ENCODE measurements at places on chromosomes 3 and 15. TPM values are rescaled to one million over a fixed set of nuclear protein-coding genes. Genes with fewer than 3 reads are reported as not detected.
A peak's percentile ranks its signal among the peaks of the same experiment; 100 is the strongest.

DNA sequence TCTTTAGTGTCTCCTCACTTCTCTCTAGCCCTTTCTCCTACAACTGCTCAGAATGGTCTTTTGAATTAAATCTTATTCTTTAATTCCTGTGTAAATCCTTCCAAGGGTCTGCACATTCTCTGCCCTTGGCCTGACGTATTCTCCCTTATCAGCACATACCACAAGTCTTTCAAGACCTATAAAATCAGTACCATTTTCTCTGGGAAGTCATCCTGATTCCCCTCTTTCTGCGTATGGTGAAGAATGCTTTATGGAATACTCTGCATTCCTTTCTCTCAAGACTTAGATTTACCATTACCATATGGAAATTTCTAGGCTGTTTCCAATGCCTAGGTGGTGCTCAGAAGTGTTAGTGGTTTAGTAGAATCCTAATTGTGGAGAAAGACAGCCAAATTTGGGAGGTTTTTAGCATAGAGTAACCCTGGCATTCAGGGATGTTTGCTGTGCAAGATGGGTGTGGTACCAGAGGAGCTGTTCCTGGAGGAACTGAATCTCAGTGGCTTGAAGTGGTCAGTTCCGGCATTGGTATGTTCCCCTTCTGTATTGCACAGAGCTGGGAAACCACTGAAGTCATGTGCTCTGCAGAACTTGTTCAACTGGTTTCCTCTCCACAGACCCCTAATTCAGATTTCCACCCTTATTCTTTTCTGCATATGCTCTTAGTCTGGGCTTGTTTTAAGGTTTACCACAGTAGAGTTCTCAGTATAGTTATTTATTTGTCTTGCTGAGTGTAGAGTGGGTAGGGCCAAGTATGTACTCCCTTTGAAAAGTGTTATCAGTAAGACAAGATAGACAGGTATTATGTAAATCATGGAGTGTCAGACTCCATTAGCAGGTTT is 24.5 kb downstream of the IQGAP1 start:
- DNase-seq = peak; percentile 83

LIPC gene
- polyA plus RNA-seq = 0.07 TPM

DNA sequence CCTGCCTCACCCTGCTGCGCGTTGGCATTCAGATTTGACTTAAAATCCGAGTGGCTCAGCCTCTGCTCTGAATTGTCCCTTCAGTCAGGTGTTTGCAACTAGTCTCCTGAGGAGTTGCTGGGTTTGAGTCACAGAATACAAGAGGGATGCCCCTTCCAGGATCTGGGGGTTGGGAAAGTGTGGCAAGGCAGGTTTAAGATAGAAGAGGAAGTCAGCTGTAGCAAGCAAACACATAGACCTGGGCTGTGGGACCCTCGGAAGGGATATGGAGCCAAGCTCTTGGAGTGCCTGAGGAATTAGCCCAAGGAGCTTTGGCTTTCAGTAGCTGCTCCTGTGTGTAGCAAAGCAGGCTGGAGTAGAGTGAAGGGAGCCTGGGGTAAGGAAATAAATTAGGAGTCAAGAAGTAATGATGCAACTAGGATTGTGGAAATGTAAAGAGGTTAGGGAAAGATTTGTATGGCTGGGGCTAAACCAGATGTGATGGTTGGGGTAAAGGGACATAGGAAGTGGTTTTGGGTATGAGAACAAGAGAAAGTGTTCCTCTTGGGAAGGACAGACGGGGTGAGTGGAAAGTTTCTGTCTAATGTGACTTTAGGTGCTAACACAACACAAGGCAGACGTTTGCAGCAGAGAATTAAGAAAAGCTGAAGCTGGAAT is 41.2 kb downstream of the RAB7A start:
- DNase-seq = no peak

DNA sequence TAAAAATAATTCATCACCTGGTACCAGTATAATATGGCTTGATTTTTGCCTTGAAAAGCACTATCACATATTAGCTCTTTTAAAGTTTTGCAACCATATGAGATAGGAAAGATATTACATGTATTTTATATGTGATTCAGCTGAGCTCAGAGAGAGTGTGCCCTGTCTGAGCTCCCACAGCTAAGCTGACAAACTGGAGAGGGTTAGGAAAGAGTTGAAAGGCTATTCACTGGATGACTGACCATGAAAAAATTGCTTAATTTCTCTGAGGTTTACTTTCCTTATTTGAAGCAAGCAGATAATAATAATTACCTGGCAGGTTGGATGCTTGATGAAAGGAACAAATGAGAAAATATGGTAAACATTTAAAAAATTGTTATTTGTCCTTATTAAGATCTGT is 97.4 kb upstream of the CCDC80 start:
- no peak for DNase-seq

CLRN1 gene
- 4.3 TPM for polyA plus RNA-seq

Data from small intestine (tissue), 16 donors.